Stimulated activated CD8-positive, alpha-beta memory T cell treated with anti-CD3 and anti-CD28 coated beads, Interleukin-4, amount 100 ng/mL, for 24 hours (primary cell): ENCODE measurements at places on chromosomes 16 and 17.

DNA sequence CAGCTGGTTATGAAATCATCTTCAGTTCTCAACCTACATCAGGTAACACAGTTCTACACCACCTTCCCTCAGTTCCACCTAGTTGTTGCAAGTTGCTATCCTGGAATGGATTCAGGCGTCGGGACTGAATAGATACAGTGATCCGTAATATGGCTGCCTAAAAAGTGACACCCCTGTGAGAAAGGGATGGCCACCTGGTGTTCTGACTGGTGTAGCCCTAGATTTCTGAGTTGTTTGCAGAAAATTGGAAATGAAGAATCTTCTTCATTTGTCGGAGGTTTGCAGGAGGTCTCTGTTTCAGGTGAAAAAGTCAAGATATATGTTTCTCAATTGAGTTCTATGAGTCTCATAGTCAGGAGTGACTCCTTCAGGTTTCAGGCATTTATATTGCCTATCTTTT lies 225.8 kb upstream of the ELAC2 start:
- DNase-seq = no peak

- no peak for DNase-seq
Measured at GRCh38 chr16:5416013-5416412, 318.4 kb upstream of the EEF2KMT start.

GRCh38 chr16:23088018-23088417 lies 61.2 kb downstream of the USP31 start:
- no peak for DNase-seq

GRCh38 chr17:51132964-51133319 lies 12.3 kb upstream of the SPAG9 start:
- no peak for DNase-seq

GRCh38 chr17:1724869-1725641 lies 551 bp downstream of the WDR81 start:
- DNase-seq = no peak

- no peak for DNase-seq
Measured at GRCh38 chr17:28906276-28906675, 3.4 kb upstream of the DHRS13 start.

GRCh38 chr17:1375615-1376014 lies 24.4 kb downstream of the YWHAE start:
- no peak for DNase-seq

DNA sequence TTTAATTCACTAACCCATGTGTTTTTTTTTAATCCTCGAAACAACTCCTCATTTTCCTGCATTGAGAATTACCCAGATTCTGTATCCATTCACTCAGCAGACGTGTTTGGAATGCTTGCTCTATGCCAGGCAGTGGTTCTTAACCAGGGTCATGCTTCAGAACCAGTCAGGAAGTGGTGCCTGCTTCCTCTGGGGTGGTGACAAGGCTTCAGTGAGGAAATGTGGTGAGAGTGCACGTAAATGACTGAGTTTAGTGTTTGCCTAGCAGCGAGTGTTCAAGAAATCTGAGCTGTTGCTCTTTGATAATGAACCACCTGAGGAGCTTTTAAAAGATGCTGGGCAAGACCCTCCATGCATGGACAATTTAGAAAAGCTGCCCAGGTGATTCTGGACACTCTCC lies 9.9 kb downstream of the ZFP90 start:
- no peak for DNase-seq

GRCh38 chr17:69066482-69066881 lies 5.8 kb upstream of the ABCA9 start:
- DNase-seq = no peak

GRCh38 chr17:56121191-56122051 lies 31.9 kb upstream of the ANKFN1 start:
- DNase-seq = no peak

DNA sequence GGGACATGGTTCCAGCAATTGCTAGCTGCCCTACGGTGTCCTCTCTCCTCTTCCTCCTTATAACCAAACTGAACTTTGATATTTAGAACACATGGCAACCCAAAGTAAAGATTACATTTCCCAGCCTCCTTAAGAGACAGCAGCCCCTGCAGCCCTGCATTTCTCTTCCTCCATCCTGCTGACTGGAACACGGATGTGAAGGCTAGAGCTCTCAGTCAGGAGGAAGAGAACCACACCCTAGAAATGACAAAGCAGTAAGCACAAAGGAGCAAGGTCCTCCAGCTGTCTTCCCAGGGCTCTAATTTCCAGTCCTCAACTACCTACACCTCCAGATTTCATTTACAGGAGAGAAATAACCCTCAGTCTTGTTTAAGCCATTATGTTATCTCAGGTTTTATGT lies 10.9 kb downstream of the DYNC1LI2 start:
- DNase-seq = no peak

GRCh38 chr17:83119987-83120864 lies 40.8 kb downstream of the METRNL start:
- no peak for DNase-seq

DNA sequence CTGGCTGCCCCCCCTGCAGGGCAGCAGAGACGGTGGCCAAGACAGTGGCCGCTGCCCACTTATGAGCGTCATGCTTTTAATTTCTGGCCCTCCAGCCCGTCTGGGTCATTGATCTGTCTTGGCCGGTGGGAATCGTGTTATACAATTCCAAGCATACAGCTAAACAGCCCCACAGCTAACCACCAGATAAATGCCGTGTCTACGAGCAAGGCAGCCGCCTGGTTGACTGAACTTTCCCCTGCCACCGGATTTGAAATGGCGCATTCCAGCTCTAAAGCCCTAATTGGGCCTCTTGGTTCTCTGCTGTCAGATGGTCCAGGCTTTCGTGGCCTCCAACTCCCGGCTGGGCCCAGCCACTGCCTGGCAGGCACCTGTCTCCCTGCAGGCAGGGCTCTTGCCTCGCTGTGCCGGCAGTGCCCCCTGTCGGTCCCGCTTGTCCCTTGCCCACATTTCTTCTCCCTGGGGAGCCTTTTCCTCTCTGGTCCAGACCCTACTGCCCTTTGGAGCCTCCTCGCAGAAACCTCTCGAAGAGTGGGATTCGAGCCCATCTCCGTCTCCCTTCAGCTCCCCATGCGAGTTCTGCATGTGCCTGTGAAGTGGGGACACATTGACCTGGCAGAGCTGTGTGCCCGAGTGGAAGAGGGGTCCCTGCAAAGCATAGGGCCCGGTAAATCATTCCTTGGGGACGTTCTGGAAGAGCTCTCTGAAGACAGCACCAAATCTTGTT lies 1.8 kb upstream of the RBFOX3 start:
- peak; percentile 19 for DNase-seq

- no peak for DNase-seq
Measured at GRCh38 chr16:79328402-79329165, 272.0 kb downstream of the MAF start.

DNA sequence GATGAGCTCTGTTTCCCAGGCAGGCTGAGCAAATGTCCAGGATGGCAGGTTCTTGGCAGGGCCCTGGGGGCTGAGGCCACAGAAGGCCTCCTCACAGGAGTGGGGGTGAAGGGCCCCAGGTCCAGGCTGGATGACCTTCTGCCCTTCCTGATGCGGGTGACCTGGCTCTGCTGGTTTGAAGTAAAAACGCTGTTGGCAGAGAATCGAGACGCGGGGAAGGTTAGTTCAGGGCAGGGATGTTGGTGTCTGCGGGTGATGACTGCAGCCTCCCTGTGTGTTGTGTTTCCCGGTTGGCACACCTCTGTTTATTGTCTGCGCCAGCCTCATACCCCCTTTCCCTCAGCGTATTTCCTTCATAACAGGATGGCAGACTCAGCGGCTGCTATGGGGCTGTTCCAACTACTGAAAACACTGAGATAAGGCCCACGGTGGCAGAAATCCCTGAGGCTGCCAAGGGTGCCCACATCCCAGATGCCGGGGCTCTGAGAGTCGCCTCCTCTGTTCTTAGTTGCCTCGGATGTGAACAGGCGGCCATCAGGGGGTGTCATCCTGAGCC lies 104.6 kb downstream of the METRNL start:
- no peak for DNase-seq

DNA sequence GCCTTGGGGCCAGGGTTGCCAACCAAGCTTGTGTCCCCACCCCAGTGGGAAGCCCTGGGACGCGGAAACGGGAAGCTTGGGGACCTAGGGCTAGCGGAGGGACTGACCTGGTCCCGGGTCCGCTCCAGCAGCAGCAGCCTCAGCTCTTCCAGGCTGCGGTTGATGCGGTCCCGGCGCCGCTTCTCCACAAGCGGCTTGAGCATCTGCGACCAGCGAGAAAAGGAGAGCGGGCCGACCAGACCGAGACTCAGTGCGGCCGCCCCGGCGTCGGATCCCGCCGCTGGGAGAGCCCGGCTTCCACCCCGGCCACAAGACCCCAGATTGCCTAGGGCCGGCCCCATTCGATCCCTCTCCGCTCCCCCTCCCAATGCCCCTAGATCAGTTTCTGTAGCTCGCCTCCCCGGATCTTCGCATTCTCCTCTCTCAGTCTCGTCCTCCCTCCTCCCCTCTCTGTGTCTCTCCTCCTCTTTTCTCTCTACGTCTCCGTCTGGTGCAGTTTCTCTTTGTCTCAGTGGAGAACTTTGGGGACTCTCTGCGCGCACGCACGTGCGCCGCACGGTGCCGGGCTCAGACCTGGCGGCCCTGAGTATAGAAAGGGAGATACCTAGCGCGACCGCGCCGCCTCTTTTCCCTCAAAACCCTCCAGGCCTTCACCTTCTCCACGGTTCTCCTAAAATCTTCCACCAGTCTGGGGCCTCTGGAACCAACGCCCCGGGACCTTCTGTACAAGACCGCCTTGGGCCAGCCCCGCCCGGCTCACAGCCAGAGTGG lies 797 bp downstream of the HES7 start:
- DNase-seq = no peak

- DNase-seq = no peak
Measured at GRCh38 chr16:49575346-49576172, 202.0 kb downstream of the C16orf78 start.

- DNase-seq = no peak
Measured at GRCh38 chr17:42618442-42619150, 9.1 kb downstream of the TUBG1 start.

DNA sequence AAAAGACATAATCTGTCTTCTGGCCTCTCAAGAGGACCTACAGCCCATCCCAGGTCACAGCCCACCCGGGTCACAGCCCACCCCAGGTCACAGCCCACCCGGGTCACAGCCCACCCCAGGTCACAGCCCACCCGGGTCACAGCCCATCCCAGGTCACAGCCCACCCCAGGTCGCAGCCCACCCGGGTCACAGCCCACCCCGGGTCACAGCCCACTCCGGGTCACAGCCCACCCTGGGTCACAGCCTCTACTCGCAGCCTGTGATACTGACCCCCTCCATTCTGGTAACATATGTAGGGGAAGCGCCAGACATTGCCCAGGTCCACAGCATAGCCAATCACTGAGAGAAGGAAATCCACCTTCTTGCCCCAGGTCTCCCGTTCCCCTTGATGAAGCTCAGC lies 14.2 kb downstream of the SLC6A4 start:
- no peak for DNase-seq

GRCh38 chr16:86107215-86107825 lies 208.4 kb downstream of the IRF8 start:
- DNase-seq = no peak

DNA sequence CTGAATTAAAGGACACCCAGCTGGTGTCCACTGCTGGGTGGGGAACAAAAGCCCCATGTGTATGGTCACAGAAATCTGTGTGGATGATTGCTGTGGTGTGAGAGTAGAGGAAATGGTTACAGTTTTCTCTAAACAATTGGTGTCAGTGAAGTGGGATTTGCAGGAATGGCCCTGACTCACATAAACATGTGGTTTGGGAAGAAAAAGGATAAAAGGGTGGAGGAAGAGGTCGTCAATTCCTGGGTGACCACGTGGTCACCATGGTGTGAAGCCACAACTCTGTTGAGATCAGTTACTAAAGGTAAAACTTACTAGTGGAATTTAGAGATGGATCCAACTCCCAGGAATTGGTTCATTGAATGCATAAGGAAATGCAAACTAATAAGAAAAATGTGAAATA lies 3.6 kb upstream of the TUBG2 start:
- no peak for DNase-seq

DNA sequence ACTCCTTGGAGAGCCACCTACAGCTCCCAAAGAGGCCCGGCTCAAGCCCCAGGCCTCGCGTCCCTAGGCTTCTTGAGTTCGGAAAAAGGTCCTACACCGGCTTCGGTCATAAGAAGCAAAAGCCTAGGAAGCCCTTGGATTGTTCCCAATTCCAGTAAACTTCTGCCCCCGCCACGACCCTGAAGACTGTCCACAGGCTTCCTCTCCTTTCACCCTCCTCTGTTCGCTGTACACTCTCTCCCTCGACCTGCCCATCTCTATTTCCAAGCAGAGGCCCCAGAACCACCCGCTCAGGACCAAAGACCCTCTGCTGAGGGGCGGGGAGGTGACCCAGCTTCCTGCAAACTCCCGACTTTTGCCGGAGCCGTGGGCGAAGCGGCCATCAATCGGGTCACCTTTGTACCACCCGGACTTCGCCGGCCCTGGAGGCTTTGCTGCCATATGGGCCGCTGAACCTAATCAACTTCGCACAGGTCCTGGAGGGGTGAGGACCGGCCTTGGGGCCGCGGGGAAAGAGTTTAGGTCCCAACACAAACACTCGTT lies 2.7 kb downstream of the HOXB2 start:
- no peak for DNase-seq

- no peak for DNase-seq
Measured at GRCh38 chr17:75557075-75557851, 30.3 kb upstream of the MYO15B start.

DNA sequence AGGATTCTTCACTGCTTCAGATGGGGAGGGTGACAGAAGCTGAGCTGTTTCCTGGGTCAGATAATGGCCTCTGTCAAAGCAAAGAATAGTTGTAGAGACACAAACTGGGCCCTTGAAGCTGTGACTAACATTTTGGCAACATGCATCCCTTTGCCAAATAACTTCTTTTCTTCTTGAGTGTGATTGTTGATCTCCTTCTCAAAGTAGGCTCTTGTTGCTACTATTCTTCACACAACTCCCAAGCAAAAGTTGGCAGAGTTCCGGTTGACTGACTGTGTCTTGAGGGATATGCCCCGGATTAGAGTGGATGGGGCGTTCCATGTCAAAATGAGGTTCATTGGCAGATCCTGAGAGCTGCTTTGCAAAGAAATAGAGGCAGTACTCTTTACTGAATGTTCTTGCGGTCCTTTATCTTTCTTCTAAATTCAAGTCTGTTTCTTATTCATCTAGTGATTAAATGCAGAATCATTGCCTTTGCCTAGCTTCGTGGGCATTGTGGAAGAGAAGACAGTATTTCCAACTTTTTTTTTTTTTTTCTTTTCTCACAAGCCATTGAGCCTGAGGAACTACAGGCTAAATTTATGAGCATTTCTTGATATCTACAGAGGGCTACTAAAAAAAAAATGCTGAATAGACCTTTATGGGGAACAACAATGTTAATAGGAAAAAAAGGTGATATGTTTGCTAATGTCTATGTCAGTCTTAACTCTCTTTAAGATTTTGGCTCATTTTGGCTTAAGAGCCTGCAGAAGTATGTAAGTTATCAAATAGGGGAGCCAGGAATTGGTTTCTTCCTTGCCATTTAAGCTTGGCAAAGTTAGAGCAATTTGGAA lies 5.8 kb downstream of the WIPF2 start:
- no peak for DNase-seq

DNA sequence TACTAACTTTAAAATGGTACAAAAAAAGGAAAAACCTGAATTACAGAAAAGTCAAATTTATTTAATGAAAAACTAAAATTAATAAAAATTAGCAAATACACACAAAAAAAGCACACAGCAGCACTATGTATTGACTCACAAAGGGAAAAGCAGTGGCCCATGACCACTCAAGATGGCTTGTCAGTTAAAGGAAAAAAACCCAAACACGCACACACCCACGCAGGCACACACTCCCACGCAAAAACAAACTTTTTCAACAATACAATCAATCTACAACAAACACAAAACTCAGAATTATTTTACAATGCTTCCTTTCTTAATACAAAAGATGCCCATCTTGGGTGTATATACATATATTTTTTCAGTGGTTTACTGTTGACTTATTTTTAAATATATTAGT lies 24.2 kb downstream of the SIAH1 start:
- DNase-seq = no peak

- DNase-seq = no peak
Measured at GRCh38 chr17:81310949-81311550, 15.9 kb upstream of the SLC38A10 start.
